Occipital lobe (tissue), 3 donors: ENCODE measurements at places on chromosomes 1 and 21.

- DNase-seq, result peak; percentile 26
Observed at GRCh38 chr1:28602536-28603439, 10.7 kb downstream of the RAB42 start.

- DNase-seq, result no peak
Observed at GRCh38 chr21:35026617-35027562, 22.2 kb downstream of the RUNX1 start.

DNA sequence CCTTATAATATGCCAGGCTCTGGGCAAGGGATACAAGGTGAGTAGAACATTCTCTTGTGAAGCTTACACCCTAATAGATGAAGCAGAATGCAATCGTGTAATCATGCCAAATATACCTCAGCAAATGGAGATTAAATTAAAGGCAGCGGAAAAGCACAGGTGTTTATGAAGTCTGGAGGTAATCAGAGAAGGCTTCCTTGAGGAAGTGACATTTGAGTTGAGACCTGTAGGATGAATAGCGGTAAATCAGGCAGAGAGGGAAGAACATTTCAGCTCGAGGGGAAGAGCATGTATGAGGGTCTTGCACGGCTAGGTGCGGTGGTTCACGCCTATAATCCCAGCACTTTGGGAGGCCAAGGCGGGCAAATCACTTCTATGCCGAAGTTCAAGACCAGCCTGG is 13.5 kb downstream of the E2F2 start:
- DNase-seq, result no peak

GRCh38 chr1:10865518-10866320 is 69.3 kb upstream of the CASZ1 start:
- no peak for DNase-seq

- no peak for DNase-seq
Observed at GRCh38 chr1:161486806-161487741, 18.2 kb upstream of the FCGR2A start.

GRCh38 chr1:243550276-243550675 is 294.4 kb downstream of the SDCCAG8 start:
- no peak for DNase-seq

DNA sequence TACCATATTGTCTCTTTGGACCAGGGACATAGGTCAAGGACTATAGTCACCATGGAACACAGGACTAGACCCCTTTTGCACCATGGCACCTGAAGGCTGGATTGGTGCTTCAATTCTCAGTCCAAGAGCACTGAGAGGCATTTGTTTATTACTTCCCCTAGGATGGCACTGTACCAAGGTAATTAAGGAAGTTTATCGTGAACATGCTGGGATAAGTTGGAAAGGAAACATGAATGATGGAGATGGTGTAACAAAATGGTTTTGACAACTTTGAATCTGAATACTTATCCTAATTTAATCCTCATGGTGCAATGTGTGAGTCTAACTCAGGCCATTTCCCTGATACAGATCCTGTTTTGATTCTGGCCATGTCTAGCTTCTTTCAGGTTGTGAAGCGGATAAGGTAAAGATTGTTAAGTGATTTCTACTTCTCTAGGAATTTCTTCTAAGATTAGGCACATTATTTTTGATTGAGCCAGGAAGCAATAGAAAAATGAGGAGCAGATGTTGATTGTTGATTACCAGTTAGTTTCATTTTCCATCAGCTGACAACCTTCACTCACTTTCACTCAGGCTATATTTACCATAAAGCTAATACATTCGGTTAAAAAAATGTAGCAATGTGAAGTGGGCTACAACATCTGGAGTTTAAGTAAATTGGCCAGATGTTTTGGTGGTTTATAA is 37.3 kb upstream of the SIPA1L2 start:
- no peak for DNase-seq

- peak; percentile 23 for DNase-seq
Observed at GRCh38 chr1:247639381-247639981, 34.1 kb downstream of the OR2G3 start.

- no peak for DNase-seq
Observed at GRCh38 chr1:77845951-77846350, 42.5 kb upstream of the NEXN start.

DNA sequence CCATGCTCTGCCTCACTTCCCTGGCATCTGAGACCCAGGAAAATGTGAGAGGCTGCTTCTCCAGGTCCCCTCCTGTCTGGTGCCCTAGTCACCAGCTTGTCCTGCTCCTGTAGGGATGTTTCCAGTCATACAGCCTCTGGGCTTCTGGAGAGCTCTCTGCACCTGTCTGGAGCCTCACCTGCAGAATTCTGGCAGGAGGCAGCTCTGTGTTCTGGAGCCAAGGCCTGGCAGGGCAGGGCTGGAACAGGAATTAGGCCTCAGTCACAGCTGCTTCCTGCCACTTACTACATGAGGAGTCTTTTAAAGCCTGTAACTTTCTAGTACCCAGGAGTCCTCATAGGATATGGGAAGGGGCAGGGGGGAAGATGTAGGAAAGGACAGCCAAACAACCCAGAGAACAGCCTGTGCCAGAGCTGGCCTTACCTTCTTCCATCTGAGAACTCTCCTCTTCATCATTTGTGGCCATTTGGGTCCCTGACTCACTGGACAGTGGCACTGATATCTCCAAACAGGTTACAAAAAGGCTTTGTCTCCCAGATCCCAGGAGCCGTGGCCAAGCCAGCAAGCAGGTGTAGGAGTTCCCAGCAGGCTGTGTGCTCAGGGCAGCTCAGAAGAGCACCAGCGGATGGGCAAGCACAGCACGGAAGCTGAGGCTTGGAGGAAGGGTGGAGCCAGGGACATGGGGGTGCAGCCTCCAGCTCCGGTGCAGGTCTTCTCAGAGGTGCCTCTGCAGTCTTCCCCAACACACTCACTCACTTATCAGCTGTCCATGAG is 31.4 kb upstream of the ARTN start:
- DNase-seq, result no peak

DNA sequence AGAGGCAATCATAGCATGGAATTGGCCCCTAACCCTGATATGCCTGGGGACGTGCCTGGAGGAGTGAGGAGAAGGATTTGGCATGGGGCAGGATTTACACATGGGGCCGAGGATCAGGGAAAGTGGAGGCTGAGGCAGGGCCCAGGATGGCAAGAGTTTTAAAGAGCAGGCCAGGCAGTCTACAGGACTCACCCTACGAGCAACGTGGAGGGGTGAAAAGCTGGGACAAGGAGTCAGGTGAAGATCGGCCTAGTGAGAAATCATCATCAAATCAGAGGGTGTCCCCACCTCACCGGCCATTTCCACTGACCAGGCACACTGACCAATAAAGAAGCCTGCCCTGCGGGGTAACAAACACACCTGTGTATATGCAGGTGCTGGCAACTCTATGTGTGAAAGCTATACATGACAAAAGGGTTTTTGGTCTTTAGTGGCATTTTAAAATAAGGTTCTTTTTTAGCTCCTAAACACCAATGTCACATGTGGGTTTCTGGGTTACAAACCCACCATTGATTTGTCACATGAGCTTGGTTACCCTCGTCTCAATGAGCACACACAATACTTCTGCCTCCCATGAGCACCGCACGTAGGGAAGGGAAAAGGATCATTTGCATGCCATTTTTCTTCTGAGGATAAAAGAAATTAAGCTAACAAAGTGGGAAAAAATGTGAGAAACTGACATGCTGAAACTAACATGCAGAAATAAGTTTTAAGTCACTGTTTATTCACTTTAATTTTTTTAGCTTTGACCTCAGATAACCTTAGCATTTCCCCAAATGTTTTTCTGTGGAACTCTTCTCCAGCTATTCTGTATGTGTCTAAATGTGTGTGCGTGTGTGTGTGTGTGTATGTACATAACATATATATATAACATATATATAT is 168.1 kb upstream of the EDN2 start:
- DNase-seq, result no peak

DNA sequence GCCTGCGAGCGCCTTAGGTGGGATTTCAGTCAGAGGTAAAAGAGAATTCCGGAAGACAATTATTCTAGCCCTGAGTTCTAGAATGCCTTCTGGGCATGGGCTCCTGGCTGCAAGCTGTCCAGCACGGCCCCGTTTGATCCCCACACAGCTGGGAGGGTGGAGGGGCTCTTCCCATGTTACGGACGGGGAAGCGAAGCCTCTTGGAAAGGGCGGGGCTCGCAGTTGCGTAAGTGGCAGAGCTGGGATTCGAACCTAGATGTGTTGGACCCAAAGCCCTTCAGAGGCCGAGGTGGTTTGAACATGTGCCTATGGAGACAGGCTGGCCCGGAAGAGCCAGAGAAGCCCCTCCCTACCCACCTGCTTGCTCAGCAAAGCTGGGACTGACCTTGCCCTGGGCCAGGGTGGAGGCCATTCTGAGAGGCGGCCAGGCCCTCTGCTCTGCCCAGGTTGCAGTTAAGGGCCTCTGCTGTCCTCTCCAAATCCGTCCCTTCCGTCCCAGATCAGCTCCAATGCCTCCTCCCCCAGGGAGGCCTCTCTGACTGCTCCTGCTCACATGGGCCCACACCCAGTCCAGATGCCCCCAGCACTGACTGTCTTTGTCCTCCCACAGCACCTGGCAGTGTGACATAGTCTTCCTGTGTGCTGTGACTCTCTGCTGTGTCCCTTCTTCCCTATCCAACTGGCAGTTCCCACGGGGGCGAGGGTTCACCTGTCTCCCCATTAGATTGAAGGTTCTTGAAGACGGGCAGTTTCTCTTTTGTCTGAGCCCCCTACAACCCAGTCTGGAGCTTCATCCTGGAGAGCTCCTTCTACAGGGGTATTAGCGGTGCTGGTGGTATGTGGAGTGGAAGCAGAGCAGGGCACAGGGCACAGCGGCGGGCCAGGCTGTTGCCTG is 1.2 kb upstream of the HSPB7 start:
- no peak for DNase-seq

DNA sequence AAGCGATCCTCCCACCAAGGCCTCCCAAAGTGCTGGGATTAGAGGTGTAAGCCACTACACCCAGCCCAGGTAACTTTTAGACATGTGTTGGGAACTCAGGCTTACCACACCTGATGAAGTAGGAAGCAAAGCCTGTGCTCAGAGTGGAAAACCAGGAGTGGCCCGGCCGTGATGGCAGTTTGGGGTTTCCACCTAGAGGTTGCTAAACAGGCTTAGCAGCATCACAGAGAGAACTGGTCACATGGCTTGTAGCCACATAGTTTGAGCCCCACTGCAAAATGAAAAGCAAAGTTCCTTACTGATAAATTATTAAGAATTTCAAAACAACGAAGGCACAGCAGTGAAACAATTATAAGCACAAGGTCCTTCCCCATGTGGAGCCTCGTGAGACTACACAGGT is 142.6 kb upstream of the CXADR start:
- DNase-seq, result no peak

DNA sequence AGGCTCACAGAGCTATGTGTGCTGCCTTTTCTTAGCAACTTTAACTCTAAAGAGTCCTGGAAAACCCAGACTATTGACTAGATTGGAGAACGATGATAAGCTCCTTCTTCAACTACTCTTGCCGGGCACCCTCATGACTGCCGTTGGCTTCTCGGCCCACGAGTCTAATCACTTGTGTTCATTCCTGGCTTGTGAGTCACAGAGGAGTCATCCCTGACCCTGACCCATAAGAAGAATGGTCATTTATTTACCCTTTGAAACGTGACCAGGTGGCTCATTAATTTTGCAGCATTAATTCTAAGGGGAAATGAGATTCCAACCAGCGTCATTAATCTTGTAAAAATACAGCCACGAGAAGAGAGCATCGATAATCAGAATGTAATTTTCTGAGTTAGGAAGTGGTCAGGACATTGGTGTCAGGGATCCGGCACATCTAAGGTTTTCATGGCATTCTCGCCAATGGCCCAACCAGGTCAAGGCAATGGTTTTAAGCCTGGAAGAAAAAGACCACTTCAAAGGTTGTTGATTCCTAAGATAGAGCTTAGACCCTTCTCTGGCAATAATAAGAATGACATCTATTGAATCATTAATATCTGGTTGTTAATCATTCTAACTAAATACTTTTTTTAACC is 183.6 kb upstream of the RUNX1 start:
- DNase-seq, result no peak

- no peak for DNase-seq
Observed at GRCh38 chr21:45592208-45592619, 50.0 kb upstream of the SLC19A1 start.

DNA sequence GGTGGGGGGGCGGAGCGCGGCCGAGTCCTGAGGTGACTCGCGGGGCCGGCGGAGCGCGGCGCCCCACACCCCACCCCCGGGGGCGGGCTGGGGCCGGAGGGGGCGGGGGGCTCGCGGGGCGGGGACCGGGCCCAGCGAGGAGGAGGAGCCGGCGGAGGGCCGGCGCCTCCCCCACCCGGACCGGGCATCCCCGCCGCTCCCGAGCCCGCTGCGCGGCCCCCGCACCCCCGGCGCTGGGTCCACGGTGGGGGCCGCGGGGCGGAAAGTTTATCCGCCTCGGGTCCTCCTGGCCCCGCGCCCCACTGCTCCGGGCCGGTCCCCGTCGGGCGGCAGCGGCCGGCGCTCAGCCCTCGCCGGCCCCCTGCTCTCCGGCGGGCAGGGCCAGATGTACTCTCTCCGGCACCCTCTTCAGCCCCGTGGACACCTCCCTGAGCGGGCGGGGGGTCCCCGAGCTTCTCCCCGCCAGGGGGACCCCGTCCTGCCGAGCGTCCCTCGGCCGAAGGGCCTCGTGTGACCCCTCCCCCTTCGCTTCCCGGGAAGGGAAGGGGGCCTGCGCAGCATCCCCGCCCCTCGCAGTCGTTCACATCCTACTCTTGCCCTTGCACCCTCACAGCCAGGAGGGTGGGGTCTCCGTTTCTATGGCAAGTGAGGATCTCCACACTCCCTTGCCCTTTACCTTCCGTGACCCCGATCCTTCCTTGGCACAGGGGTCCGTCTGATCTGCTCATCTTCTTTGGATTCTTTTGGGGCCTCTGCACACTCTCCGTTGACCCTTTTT is 663 bp downstream of the CAMTA1 start:
- DNase-seq, result no peak

DNA sequence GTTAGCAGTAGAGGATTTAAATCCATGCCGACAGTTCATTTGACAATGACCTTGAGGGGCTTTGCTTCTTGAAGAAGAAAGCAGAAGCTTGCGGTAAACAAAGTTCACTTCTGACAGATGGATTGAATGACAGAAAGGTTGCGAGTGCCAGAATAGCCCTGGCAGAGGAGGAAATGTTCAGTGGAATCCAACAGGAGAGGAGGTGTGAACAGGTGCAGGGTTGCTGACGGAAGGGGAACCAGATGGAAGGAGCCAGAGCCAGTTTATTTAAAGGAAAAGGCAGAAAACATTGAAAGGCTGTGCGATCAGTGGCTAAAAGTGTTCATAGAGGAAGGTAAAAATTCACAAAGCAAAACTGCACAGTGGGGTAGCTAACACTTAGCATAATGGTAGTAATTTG is 141.0 kb downstream of the SDCCAG8 start:
- no peak for DNase-seq

GRCh38 chr1:208476846-208477170 is 232.6 kb upstream of the PLXNA2 start:
- no peak for DNase-seq

DNA sequence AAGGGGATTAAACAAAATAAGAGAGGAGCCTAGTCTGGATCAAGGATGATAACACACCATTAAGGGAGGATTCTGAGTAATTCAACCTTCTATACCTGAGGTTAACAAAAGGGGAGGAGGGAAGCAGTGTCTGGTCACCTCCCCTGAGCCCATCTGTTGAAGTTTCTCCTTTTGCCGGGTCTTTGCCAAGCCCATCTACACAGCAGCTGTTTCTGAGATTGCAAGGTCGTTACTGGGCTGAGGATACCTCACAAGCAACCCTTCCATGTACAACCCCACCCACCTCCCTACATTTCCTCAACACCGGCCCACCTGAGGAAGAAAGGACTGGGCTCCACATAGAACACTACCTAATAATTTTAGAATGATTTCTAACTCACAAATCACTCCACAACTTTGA is 26.3 kb downstream of the LRRC52 start:
- DNase-seq, result no peak

GRCh38 chr1:11880181-11880575 is 21.4 kb upstream of the NPPB start:
- no peak for DNase-seq
